Epithelial cell of proximal tubule (primary cell): ENCODE measurements at places on chromosomes 5 and 9. TPM values are rescaled to one million over a fixed set of nuclear protein-coding genes. Genes with fewer than 3 reads are reported as not detected.

GRCh38 chr5:60540856-60541805 is 158.8 kb downstream of the DEPDC1B start:
- no peak for DNase-seq

CDH18 gene
- not detected in 2 replicates for total RNA-seq

GRCh38 chr9:18768951-18769622 is 263.9 kb downstream of the SAXO1 start:
- DNase-seq = no peak

PPP2R2B gene
- 1.1 and 3.9 TPM in 2 replicates for total RNA-seq

DNA sequence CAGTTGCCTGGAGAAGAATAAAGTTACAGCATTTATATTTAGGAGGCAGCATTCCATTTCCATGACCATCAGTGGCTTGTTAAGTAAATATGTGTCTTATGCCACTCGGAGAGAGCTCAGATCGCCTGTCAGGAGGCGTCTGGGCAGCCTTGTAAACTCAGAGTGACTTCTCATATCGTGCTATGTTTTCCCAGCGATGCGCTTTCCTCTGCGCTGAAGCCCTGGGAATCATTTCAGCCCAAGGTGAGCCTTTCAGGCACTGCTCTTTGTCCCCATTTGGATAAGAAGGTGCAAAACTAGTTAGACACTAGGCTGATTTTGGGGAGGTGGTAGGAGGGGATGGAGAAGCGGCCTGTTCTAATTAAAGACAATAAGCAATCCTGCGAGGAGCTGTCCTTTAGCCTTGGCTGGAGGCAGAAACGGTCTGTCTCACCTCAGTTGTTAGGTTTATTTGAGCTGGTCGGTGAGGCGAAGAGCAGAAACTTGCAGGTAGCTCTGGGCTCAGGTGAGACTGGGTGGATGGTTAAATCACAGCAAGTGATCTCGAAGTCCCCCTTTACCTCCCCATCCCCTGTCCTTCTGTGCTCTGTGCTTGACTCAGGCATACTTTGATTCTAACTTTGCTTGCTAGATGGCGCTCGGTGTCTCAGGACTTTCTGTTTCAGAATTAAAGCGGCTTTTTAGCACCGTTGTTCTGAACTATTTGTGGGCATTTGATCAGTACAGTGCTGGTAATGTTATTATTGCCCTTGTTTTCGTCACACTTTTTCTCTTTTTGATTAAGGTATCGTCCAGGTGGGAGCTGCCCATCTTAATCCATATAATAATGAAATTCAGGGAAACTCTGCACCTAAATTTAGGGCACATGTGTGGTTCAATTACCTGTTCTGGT is 24.6 kb downstream of the NR2F1 start:
- DNase-seq = no peak
